Activated naive CD8-positive, alpha-beta T cell treated with anti-CD3 and anti-CD28 coated beads, Interleukin-2, amount 10 ng/mL, durations not matched to agents 7 days and 5 days (primary cell): ENCODE measurements at places on chromosomes 12 and 14. TPM values are rescaled to one million over a fixed set of nuclear protein-coding genes. Genes with fewer than 3 reads are reported as not detected.

Gene TARBP2
- 32.3 TPM for total RNA-seq

Gene KCNH3
- 5.4 TPM for total RNA-seq

Gene MDM2
- 169 TPM for total RNA-seq

Gene ADAM21
- total RNA-seq, result not detected

Gene SLC4A8
- 6.1 TPM for total RNA-seq

Gene SCNN1A
- total RNA-seq, result 1.1 TPM

Gene DACT1
- total RNA-seq, result 0.50 TPM

DNA sequence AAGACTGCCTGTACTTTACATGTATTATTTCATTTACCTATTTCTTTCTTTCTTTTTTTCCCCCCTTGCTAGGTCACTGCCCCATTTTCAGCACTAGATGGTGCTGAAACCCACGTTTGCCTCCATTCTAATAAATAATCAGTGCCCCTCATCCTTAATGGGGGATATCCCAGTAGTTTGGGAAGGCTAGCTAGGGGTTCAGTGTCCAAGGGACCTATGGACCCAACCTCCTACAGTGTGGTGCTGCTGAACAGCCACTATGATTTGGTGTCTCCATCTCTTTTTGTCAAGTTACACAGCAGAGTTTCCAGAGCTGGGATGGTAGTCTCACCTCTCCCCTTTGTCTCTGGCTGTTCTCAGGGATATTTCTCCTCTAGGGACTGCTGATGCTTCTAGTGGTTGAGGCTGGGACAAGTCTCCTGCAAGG, 6.5 kb upstream of the HCFC2 start:
- no peaks in the 10 kb centered on the region for H3K36me3 ChIP-seq
- no peak for DNase-seq
- H3K4me3 ChIP-seq, result no peak overlapping the region
- no peak overlapping the region for H3K27ac ChIP-seq

DNA sequence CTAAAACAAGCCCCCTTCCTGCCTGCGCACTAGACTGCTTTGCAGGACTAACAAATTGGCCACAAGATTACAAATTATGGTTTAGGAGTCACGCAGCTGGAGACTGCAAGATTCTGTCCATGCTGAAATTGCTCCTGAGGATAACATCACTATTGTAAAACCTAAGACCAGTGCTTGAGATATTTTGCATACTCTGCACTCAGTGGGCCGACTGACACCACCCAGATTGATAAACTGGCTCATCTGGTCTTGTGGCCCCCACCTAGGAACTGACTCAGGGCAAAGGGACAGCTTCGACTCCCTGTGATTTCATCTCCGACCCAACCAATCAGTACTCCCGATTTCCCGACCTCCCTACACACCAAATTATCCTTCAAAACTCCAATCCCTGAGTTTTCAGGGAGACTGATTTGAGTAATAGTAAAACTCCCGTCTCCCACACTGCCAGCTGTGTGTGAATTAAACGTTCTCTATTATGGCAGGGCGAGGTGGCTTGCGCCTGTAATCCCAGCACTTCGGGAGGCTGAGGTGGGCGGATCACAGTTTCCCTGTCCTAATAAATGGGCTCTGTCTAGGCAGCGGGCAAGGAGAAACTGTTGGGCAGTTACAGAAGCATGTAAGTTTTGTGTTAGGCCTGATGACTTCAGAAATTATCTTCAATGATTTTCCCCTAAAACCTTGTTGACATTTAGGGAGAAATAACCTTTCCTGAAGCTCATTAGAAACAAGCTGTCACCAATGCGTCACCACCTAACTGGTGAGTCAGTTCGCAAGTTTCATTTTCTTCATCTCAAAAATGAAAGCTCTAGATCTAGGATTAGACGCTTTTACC, 5.3 kb upstream of the UBC start:
- H3K4me1 ChIP-seq, result peaks cover 62% of the 10 kb centered on the region
- H3K36me3 ChIP-seq, result peaks cover 3% of the 10 kb centered on the region
- H3K27ac ChIP-seq, result peak overlapping the region; percentile 100
- no peak for DNase-seq

DNA sequence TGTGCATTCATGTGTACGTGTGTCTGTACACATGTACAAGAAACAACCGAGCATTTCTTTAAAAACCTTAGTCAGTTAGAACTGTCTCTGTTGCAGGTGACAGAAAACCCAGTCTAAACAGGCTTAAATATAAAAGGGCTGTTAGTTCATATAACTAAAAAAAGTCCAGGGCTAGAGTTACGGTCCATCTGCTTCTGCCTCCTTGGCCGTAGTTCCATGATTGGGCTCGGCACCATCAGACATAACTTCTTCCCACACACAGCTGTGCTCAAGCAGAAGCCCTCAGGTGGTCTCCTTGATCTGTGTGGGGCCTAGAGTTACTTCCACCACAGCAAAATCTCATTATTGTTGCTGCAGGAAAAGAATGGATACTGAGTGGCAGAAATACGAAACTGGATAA, 34.6 kb downstream of the CKB start:
- no peaks in the 10 kb centered on the region for H3K27me3 ChIP-seq
- H3K27ac ChIP-seq, result no peak overlapping the region
- H3K4me3 ChIP-seq, result no peak overlapping the region
- no peak for DNase-seq
- H3K4me1 ChIP-seq, result no peaks in the 10 kb centered on the region

GRCh38 chr14:97251491-97252155, 454.4 kb downstream of the VRK1 start:
- peak overlapping the region; percentile 19 for H3K4me3 ChIP-seq
- H3K36me3 ChIP-seq, result no peaks in the 10 kb centered on the region
- peaks cover 9% of the 10 kb centered on the region for H3K27me3 ChIP-seq
- H3K27ac ChIP-seq, result peak overlapping the region; percentile 0
- peaks cover 34% of the 10 kb centered on the region for H3K4me1 ChIP-seq

DNA sequence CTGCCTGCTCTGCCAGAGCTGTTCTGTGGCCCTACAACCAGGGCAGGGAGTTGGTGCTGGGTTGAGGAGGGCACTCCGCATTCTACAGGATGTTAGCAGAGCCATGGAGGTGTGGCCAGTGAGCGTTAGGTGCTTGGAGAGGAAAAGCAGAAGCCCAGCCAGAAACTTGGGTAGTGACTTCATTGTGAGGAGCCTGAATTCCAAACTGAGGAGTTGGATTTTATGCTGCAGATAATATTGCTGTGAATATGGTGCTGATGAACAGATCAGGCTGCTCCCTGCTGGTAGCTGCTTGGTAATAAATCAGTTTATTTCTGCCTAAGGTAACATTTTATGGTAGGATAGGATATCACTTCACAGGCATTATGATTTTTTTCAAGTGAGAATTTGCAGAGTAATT, 7.1 kb upstream of the CCDC175 start:
- no peak overlapping the region for H3K27ac ChIP-seq
- H3K36me3 ChIP-seq, result no peaks in the 10 kb centered on the region
- no peaks in the 10 kb centered on the region for H3K27me3 ChIP-seq
- no peak for DNase-seq
- peaks cover 3% of the 10 kb centered on the region for H3K4me1 ChIP-seq

GRCh38 chr14:24790196-24790595, 156.2 kb upstream of the GZMB start:
- no peaks in the 10 kb centered on the region for H3K36me3 ChIP-seq
- no peak overlapping the region for H3K27ac ChIP-seq
- H3K4me1 ChIP-seq, result no peaks in the 10 kb centered on the region
- peaks cover 24% of the 10 kb centered on the region for H3K27me3 ChIP-seq
- no peak for DNase-seq

GRCh38 chr12:120199595-120200306, 1.2 kb downstream of the RPLP0 start:
- peak overlapping the region; percentile 97 for H3K27ac ChIP-seq
- no peaks in the 10 kb centered on the region for H3K27me3 ChIP-seq
- H3K4me1 ChIP-seq, result peaks cover 28% of the 10 kb centered on the region
- no peak for DNase-seq
- H3K36me3 ChIP-seq, result peaks cover 24% of the 10 kb centered on the region

GRCh38 chr12:57616383-57617101, 5.3 kb downstream of the ARHGEF25 start:
- H3K27me3 ChIP-seq, result peaks cover 82% of the 10 kb centered on the region
- H3K36me3 ChIP-seq, result no peaks in the 10 kb centered on the region
- H3K27ac ChIP-seq, result no peak overlapping the region
- no peak overlapping the region for H3K4me3 ChIP-seq

DNA sequence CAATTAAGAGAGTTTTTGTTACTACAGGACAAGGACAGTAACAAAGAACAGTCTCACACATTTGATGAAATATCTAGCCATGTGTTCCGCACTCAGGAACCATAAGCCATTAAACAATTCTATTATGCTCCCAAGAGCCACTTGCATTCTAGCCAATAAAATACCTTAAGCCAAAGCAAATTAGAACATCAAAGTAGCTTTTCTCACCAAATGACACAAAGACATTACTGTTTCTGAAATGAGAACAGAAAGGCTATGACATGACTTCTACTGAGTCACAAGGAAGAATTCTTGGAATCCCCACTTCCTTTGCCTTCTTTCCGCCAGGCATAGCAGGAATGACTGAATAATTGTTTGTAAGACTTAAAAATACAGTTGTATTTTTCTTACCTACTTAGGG, 445.8 kb downstream of the ATP23 start:
- no peak overlapping the region for H3K27ac ChIP-seq
- H3K27me3 ChIP-seq, result peaks cover 4% of the 10 kb centered on the region
- no peak for DNase-seq
- H3K4me1 ChIP-seq, result no peaks in the 10 kb centered on the region
- no peak overlapping the region for H3K4me3 ChIP-seq

- no peak for DNase-seq
- H3K4me1 ChIP-seq, result no peaks in the 10 kb centered on the region
- H3K27ac ChIP-seq, result no peak overlapping the region
- H3K4me3 ChIP-seq, result no peak overlapping the region
- no peaks in the 10 kb centered on the region for H3K27me3 ChIP-seq
- H3K36me3 ChIP-seq, result peaks cover 2% of the 10 kb centered on the region
Measured at GRCh38 chr12:1937481-1938224, 19.2 kb upstream of the CACNA2D4 start.

DNA sequence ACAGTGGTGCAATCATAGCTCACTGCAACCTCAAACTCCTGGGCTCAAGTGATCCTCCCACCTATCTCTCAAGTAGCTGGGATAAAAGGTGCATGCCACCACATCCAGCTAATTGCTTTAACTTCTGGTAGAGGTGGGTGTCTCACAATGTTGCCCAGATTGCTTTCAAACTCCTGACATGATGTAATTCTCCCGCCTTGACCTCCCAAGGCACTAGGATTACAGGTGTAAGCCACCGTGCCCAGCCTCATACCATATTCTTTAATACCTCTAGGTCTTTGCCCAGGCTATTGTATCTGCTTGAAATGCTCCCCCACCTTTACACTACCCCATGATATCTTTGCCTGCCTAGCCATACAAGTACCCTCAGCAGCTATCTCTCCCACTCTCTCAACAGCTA, 11.3 kb downstream of the R3HDM2 start:
- peaks cover 11% of the 10 kb centered on the region for H3K4me1 ChIP-seq
- peaks cover 24% of the 10 kb centered on the region for H3K36me3 ChIP-seq
- H3K27ac ChIP-seq, result peak overlapping the region; percentile 5
- H3K4me3 ChIP-seq, result no peak overlapping the region
- no peaks in the 10 kb centered on the region for H3K27me3 ChIP-seq

DNA sequence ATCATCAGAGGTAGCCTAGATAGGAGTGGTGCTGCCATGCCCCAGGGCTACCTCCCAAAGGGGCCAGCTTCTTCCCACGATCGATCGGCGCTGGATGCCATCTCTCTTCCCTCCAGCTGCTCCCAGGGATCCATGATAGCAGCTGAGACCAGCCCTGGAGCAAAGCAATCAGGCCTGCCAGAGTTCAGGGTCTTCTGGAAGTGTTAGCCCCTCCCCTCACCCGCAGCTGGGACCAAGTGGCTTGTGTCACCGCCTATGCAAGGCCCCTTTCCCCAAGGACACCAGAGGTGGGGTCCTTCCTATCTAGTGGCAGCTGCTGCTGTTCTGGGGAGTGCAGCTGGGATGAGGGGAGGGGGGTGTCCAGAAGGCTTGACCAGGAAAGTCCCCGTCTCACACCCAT, 87.0 kb downstream of the IRF2BPL start:
- H3K4me3 ChIP-seq, result no peak overlapping the region
- DNase-seq, result no peak
- H3K27ac ChIP-seq, result no peak overlapping the region

DNA sequence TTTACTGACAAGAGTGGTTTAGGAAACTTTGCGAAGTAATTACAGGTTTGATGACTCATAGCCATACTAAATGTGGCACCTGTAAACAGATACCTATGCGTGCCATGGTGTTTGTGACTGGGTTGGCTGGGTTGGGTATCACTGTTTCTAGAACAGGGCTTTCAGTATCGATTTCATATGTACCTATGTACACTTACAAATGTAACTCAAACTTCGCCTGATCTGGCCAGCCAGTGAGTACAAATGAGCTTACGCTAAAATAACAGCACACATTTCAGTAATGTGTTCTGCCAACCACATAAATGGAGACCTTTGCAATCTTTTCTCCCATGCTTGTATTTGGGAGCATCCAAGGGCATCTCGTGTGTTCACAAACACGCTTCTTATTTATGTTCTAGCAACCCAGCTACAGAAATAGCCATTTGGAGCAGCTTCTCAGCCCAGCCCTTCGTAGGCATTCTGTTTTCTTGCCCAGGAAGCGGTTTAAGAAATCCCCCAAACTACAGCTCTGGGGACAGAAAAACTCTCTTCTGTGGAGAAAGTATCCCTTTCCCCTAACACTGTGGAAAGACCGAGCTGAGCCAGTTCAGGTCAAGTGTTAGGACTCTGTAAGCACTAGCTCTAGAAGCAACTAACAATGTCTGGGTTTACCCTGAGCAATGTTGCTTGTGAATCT, 42.3 kb upstream of the MDM1 start:
- no peak overlapping the region for H3K27ac ChIP-seq
- no peak overlapping the region for H3K4me3 ChIP-seq
- no peak for DNase-seq
- peaks cover 23% of the 10 kb centered on the region for H3K4me1 ChIP-seq
- H3K36me3 ChIP-seq, result peaks cover 2% of the 10 kb centered on the region
- no peaks in the 10 kb centered on the region for H3K27me3 ChIP-seq

DNA sequence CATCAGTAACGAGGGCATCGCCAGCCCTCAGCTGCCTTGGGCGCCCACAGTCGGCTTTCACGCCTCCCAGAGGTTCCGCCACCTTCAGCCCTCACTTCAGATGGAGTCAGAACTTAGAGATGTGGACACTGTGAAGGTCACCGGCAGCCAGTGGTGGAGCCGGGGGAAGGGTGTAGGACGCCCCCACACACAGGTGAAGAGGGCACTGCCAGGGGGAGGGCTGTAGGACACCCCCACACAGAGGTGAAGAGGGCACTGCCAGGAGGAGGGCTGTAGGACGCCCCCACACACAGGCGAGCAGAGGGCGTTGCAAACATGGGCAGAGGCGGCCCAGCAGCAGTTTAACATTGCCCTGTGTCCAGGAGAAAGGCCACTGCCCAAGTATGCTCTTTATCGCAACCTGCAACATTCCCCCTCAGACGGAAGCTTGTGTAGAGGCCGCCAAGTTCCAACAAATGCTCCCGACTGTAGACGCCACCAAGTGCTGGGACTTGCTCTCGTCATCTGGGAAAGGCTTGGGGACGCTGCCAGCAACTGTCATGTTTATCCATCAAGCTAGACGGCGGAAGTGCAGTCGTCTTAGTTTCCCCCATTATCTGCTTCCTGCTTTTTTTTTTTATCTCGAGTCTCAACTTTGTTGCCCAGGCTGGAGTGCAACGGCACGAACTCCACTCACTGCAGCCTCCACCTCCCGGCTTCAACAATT, 4.9 kb upstream of the ANKLE2 start:
- no peak for DNase-seq
- H3K27ac ChIP-seq, result no peak overlapping the region
- no peaks in the 10 kb centered on the region for H3K27me3 ChIP-seq
- H3K36me3 ChIP-seq, result peaks cover 15% of the 10 kb centered on the region
- H3K4me1 ChIP-seq, result peaks cover 25% of the 10 kb centered on the region
